ENCODE measurements at places on chromosomes 13 and 19. TPM values are rescaled to one million over a fixed set of nuclear protein-coding genes. Genes with fewer than 3 reads are reported as not detected.

- no peak for DNase-seq
Measured at GRCh38 chr13:98752467-98753290, at the start of gene SLC15A1. TSS of gene SLC15A1 (minus strand) at chr13:98752672. CDS start at chr13:98752598, 74 bp downstream.

DNA sequence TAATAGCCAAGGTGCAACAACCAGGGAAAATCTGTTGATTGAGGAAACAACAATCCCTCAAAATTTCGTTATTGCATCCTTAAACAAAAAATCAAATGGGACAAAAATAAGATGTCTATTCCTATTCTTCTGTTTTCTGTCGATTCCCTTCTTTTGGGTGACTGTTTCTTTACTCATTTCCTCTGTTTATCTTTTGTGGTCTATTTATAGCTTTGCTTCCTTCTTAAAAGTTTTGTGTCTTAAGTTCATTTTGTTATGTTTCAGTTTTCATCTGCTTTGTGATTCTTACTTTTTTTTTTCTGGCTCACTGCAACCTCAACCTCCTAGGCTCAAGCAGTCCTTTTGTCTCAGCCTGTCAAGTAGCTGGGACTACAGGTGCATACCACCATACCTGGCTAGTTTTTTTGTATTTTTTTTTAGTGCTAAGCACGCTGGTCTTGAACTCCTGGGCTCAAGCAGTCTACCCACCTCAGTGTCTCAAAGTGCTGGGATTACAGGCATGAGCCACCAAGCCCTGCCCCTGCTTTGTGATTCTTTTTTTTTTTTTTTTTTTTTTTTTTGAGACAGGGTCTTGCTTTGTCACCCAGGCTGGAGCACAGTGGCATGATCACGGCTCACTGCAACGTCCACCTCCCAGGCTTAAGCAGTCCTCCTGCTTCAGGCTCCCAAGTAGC, 10.4 kb downstream of the ZNF146 start:
- DNase-seq: no peak

The TNNI3 gene
- total RNA-seq: 5.0 TPM

DNA sequence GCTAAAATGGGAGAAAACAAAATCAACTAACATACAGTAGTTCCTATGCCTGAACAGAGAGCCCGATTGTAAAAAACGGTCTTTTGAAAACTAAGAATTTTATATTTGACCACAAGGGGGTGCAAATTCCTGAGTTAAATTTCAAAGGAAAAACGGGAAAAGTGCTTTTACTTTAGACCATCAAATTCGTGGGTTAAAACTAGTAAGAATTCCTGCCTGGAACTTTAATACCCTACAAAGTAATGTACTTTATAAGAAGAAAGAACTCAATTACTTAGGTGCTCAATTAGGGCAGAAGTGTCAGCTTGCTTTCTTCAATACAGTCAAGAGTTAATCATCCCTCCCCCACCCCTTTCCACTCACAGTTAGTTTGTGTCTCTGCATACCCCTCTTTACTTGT, 69.8 kb downstream of the KCNRG start:
- DNase-seq: no peak

- DNase-seq: no peak
Measured at GRCh38 chr19:2100719-2101061, 4.0 kb downstream of the IZUMO4 start.

The EHD2 gene
- total RNA-seq: 30.9 TPM

- DNase-seq: no peak
Measured at GRCh38 chr19:47541518-47541917, 26.7 kb upstream of the NAPA start.

DNA sequence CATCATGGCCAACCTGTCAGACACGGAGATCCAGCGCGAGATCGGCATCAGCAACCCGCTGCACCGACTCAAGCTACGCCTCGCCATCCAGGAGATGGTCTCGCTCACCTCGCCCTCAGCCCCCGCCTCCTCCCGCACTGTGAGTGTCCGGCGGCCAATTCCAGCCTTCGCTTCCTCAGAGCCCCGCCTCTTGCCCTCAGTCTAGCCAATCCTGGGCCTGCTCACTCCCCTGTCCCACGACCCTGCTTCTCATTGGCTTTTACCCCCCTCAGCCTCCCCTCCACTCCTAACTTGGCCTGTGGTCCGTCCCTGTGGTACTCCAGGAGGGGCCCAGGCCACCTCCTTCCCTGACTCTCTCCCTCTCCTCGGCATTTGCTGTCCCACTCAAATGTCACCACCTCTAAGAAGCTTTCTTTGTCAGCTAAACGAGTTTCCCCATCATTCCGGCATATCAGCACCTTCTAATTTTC, 12.3 kb downstream of the HRC start:
- DNase-seq: peak; percentile 86

The EFNB2 gene
- 8.8 TPM for total RNA-seq

DNA sequence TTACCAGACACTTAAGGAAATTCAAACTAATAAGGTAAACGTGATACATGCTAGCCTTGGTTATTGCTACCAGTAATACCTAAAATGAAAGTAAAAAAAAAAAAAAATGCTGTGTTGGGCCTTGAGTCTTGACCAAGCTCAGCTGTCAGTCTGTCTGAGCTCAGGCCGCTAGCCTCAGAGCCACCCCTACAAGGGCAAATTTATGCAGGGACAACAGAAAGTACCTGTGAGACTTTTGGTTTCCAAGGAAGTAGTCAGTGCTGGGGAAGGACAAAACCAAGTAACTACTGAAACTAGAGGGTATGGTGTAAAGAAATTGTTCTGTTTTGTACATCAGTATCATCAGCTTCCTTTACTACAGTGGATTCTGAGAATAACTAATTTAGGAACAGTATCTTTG, 134.3 kb upstream of the SLITRK5 start:
- DNase-seq: no peak

GRCh38 chr13:99389520-99390304, 82.5 kb upstream of the GPR183 start:
- DNase-seq: no peak

The ZNF599 gene
- 2.5 TPM for total RNA-seq

- DNase-seq: peak; percentile 91
Measured at GRCh38 chr19:55549500-55550320, 4.4 kb upstream of the SBK3 start.

All from psoas muscle (tissue), 8 donors.